ENCODE measurements at places on chromosomes 13 and 19.

GRCh38 chr13:67752759-67753158 is 522.6 kb upstream of the PCDH9 start:
- no peak overlapping the region for H3K27ac ChIP-seq
- H3K4me3 ChIP-seq, result no peak overlapping the region
- DNase-seq, result no peak
- H3K36me3 ChIP-seq, result no peaks in the 10 kb centered on the region
- H3K27me3 ChIP-seq, result no peaks in the 10 kb centered on the region
- no peaks in the 10 kb centered on the region for H3K4me1 ChIP-seq

GRCh38 chr19:8320564-8321066 is 560 bp downstream of the NDUFA7 start:
- no peak for DNase-seq
- peak overlapping the region; percentile 81 for H3K4me3 ChIP-seq
- H3K27me3 ChIP-seq, result no peaks in the 10 kb centered on the region
- H3K36me3 ChIP-seq, result no peaks in the 10 kb centered on the region

- H3K27me3 ChIP-seq, result no peaks in the 10 kb centered on the region
- no peak for DNase-seq
- no peaks in the 10 kb centered on the region for H3K36me3 ChIP-seq
- H3K4me1 ChIP-seq, result no peaks in the 10 kb centered on the region
- no peak overlapping the region for H3K4me3 ChIP-seq
Observed at GRCh38 chr19:1505012-1505411, 7.8 kb downstream of the ADAMTSL5 start.

GRCh38 chr13:83414393-83414792 is 467.9 kb downstream of the SLITRK1 start:
- H3K36me3 ChIP-seq, result no peaks in the 10 kb centered on the region
- H3K27me3 ChIP-seq, result no peaks in the 10 kb centered on the region
- no peaks in the 10 kb centered on the region for H3K4me1 ChIP-seq
- no peak for DNase-seq
- H3K27ac ChIP-seq, result no peak overlapping the region

All from adrenal gland (tissue), 19 donors.